ENCODE measurements at places on chromosomes 12 and 14.

DNA sequence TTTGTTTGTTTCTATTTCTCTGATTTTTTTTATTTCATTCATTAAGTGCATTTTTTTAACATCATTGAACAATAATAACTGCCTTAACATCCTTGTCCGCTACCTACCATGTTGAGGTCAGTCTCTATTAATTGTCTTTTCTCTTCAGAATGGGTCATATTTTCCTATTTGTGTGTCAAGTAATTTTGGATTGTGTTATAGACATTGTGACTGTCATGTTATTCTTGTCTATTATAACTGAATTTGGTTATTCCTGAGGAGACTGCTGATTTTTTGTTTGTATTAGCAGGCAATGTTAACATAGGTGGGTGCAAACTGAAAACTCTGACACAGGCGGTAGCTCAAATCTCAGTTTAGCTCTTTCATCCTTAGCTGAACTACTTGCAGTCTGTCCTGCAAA lies 169.9 kb downstream of the DICER1 start:
- no peak for DNase-seq

- no peak for DNase-seq
These were observed 8.8 kb downstream of the GALNT16 start for GRCh38 chr14:69268763-69269162.

DNA sequence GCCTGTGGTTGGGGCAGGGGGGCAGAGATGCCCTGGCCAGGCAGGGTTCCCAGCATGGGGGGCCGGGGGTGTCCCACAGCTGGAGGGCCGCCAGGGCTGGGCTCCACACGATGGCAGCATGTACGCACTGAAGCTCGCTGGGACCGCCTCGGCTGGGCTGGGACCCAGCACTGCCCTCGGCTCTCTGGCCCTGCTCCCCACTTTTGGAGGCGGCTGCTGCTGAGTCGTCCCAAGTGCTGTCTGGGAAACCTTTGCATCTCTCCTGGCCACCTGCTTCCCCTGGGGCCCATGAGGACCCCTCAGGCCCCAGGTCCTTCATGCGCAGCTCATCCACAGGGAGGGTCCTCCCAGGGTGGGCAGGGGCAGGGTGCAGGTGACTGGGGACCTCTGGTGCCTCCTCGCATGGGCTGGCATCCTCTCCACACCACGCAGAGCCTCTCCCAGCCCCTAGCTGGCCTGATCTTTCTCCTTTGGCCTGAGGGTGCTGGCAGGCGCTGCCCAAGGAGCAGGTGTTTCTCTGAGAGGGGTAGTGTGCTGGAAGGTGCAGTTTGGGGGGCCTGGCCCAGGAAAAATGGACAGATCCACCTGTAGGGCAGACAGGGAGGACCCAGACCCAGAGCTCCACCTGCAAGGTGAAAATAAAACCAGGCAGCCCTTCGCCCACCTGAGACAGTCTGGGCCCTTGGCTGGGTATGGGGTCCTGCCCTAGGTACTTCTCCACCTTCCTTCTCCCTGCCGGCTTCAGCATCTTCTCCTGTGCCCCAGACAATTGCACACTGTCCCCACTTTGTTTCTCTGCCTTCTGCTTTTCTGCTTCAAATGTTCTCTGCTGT lies 46.9 kb downstream of the DLK1 start:
- no peak for DNase-seq

- no peak for DNase-seq
These were observed 227.5 kb downstream of the MON2 start for GRCh38 chr12:62694116-62694515.

DNA sequence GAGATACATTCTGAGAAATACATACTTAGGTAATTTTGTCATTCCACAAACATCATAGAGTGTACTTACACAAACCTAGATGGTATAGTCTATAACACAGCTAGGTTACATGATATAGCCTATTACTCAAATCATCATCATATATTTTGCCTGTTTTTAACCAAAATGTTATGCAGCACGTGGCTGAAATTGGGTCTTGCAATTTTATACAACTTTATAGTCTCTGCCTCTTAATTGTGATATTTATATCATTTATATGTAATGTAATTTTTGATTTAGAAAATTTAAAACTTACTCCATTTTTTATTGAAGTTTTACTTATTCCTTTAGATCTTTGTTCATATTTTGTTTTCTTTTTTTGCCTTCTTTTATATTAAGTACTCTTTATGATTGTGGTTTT lies 350.7 kb upstream of the DCN start:
- DNase-seq: no peak

- no peak for DNase-seq
These were observed 141.9 kb downstream of the CRADD start for GRCh38 chr12:93819050-93819491.

- DNase-seq: no peak
These were observed 339.8 kb downstream of the TMEM121 start for GRCh38 chr14:105865904-105866840.

GRCh38 chr14:21023817-21024584 lies 860 bp downstream of the NDRG2 start:
- no peak for DNase-seq

DNA sequence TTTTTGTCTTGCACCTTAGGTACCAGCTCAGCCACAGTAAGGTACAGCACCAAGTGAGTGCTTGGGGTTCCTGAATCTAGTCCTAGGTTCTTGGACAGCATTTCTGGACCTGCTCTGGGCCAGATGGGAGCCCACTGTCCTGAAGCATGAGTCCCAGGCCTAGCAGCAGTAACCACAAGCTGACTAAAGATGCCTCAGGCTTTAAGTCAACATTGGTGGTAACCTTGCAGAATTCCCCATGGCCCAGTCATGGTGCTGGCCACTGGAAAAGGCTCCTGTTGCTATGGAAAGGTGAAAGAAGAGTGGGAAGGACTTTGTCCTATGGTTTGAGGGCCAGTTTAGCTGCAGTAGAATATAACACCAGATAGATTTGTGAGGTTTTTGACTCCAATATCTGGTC lies 86.9 kb upstream of the CLEC14A start:
- DNase-seq: no peak

- DNase-seq: no peak
These were observed 48.8 kb downstream of the STXBP6 start for GRCh38 chr14:25001156-25001555.

GRCh38 chr14:66509874-66510273 lies 1.9 kb downstream of the GPHN start:
- DNase-seq: no peak

DNA sequence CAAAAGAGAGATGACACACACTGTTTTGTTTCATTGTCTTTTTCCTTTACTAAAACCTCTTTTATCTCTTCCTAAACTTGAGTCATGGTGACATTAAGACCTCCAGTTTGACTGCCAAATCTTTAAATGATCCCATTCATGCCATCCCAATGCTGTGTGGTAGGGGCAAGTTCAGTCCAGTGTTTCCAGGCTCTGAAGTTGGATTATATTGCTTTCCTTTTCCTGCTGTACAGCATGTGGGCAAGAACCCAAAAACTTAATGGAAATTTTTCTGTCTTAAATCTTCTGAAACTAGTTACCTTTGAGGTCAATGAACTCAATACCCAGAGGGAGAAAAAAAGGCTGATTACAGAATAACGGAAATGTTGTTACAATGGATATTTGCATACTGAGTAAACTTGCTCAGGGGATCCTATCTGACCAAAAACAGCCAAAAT lies 187.1 kb upstream of the FAR2 start:
- no peak for DNase-seq

GRCh38 chr14:57748279-57748678 lies 117.6 kb downstream of the SLC35F4 start:
- DNase-seq: no peak

GRCh38 chr14:81125536-81125935 lies 95.2 kb downstream of the GTF2A1 start:
- DNase-seq: no peak

GRCh38 chr14:103220134-103220981 lies 97.1 kb downstream of the TNFAIP2 start:
- DNase-seq: no peak

DNA sequence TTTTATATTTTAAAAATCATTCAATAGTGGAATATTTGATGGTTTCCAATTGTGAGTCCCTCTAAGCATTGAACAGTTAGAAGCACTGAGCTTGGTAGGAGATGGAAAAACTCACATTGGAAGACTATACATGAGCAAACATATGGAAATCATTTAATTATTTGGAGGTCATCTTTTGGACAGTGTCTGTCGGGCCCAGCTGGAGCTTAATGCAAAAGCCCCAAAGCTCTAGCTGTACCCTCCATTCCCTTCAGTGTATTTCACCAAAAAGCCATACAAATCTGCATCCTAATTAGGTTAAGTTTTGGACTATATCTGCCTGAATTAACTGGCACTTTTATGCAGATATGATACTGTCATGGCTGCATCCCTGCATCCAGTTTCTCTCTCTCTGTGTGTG lies 365.7 kb downstream of the FLRT2 start:
- DNase-seq: no peak

DNA sequence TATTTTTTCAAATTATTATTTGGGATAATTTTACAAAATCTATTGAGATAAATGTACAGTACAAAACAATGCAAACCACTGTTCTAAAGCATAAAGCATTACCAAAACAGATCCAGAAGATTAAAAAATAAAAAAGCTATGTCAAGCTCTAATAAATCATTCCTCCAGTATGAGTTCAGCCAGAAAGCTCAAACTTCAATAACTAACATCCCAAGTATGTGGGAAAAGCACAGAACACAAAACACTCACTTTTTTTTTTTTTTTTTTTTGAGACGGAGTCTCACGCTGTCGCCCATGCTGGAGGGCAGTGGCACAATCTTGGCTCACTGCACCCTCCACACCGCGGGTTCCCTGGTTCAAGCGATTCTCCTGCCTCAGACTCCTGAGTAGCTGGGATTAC lies 11.3 kb downstream of the SAV1 start:
- DNase-seq: no peak

All from T-helper 22 cell (primary cell).